Thymus (tissue), 14 donors: ENCODE measurements at places on chromosomes 5 and 9.
A peak's percentile ranks its signal among the peaks of the same experiment; 100 is the strongest.

- no peak for DNase-seq
Measured at GRCh38 chr9:2697492-2697891, 19.8 kb upstream of the KCNV2 start.

DNA sequence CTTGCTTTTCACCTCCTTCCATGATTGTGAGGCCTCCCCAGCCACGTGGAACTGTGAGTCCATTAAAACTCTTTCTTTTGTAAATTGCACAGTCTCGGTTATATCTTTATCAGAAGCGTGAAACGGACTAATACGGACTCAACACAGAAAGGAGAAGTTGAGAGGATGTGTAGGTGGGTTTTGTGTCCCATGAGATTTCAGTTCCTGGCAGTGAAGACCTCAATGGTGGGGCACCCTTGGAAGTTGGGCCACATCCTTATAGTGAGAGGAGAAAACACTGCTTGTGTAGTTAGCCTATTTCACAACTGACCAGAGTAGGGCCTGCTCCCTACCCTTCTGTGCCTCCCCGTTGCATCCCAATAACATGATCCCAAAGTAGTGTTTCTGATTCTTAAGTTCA lies 98.9 kb upstream of the TNC start:
- DNase-seq = no peak

- DNase-seq = peak; percentile 79
Measured at GRCh38 chr5:176535101-176535663, 2.0 kb downstream of the RNF44 start.

- DNase-seq = no peak
Measured at GRCh38 chr9:99071313-99072039, 33.4 kb upstream of the TGFBR1 start.

DNA sequence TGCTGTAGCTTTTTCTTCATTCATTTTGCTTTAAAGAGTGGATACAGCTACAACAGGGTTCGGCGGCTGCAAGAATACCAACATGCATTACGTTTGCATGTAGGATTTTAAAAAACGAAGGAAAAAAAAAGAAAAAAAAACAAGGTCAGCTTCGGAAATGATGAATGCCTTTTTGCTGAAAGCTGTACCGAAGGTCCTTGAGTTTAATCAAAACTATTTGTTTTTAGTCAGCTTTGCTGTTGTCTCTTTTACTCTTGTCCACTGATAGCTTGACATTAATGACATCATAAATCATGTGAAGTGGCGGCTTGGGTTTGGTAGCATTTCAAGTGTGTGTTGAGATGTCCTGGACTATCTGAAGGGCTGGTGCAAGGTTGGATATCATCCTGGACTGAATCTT lies 779.1 kb downstream of the NR2F1-AS1 start:
- no peak for DNase-seq

DNA sequence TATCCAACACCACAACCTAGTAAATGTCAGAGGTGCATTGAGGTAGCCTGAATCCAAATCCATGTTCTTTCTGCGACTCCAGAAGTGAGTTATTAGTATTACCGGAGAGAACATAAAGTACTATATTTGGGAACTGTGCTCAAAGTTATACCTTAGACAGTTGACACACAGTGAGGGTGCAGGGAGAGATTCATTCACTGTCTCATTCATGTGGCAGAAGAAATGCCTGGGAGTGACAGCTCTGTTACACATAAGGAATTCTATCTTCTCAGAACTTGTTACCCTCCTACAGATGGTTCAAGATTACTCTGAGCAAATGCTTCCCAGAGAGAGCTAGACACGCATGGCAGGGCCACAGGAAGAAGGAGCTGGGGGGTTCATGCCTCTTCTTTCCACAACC lies 103.0 kb downstream of the ATP10B start:
- DNase-seq = no peak

- peak; percentile 55 for DNase-seq
Measured at GRCh38 chr5:164742025-164742424, 1236.6 kb downstream of the MAT2B start.

GRCh38 chr5:127801751-127802476 lies 98.7 kb downstream of the CCDC192 start:
- no peak for DNase-seq

DNA sequence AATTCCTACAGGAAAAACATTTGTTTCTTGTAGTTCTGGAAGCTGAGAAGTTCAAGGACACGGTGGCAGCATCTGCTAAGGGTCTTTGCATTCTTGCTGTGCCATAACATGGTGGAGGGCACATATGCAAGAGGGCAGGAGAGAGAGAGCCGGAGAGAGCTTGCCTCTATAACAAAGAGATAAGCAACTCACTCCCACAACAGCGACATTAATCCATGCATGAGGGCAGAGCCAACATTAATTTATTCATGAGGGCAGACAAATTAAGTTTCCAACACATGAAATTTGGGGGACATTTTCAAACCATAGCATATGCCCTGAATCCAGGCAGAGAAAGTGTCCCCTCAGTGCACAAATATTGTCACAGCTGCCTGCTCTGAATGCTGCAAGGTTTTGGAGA lies 4.4 kb upstream of the GTF3C5 start:
- no peak for DNase-seq

- DNase-seq = no peak
Measured at GRCh38 chr5:2204366-2205184, 321.9 kb upstream of the IRX4 start.

- no peak for DNase-seq
Measured at GRCh38 chr5:34412736-34413135, 243.4 kb upstream of the RAI14 start.

DNA sequence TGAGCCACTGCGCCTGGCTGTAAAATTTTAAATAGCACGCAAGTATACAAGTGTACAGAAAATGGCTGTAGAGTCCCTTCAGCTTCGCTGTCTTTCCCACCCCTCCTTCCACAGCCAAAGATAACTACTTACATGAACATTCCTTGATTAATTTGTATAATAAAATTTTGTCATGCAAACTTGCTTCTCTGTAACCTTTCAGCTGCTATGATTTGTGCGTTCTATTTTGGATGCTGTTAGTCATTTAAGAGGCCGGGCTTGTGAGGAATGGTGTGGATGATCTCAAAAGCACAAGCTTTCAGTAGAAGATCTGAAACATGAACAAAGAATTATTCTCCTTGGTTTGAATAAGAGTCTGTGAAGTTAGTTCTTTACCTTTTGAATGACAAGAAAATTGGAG lies 115.0 kb upstream of the TLE1 start:
- DNase-seq = no peak

DNA sequence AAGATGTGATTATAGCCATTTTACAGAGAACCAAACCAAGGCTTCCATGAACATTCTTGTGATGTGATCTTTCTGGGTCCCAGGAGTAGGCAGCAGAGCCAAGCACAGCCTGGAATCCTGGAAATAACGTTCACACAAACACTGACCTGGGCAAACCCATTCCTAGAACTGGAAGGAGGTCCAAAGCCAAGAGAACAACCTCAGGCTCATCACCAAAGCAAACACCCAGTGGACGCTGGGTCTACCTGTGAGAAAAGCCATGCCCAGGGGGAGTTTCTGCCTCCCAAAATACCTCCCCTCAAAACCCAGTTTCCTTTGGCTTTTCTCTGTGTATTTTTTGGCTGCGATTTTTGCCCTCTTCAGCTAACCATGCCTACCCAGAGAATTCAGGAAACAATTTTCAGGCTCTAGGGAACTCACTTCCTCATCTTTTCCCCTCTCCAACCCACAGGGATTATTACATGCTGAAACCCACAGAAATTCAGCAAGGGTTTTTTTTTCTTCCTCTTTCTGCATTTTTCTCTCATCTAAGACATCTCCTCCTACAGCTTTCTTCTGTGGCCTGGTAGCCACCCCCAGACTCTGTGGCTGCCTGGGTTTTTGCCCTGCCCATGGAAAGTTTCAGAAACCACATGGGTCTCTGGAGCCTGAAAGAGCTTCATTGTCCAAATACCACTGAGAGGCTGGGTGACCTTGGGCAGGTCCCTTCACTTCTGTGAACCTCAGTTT lies 75.0 kb downstream of the TNC start:
- no peak for DNase-seq

- DNase-seq = no peak
Measured at GRCh38 chr9:98657897-98658296, 50.8 kb downstream of the GABBR2 start.

- no peak for DNase-seq
Measured at GRCh38 chr9:109143881-109144562, 23.0 kb downstream of the FRRS1L start.

DNA sequence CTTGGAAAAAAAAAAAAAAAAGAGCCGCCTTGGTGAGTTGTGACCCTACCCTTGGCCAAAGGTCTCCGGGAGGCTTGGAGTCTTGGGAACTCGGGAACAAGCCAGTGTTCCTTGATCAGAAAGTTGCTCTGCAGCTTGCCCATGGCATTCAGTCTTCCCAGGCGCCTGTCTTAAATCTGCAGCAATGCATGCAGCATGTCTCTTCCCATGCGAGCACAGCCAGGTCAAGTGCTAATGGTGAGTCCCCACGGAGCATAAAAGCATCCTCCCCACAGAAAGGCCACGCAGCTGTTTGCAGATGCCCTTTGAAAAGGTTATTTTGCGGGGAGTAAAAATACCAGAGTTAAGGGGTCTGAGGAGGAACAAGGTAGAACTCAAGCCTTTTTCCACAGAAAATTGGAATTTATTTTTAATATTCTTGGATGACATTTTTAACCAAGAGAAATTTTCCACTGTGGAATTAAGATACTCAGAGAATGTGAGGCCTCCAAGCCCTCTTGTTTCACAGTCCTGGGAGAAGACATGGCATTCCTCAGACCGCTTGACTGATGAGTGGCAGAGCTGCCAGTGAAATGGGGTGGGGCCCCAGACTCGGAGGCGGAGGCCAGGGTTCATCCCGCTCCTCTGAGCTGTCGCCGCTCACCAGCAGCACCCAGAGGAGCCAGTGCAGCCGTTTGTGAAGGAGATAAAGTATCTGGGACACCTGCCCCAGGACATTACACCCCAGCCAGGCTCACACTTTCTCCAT lies 81.6 kb downstream of the CYFIP2 start:
- no peak for DNase-seq

- DNase-seq = no peak
Measured at GRCh38 chr5:37615184-37615583, 224.7 kb downstream of the GDNF start.

DNA sequence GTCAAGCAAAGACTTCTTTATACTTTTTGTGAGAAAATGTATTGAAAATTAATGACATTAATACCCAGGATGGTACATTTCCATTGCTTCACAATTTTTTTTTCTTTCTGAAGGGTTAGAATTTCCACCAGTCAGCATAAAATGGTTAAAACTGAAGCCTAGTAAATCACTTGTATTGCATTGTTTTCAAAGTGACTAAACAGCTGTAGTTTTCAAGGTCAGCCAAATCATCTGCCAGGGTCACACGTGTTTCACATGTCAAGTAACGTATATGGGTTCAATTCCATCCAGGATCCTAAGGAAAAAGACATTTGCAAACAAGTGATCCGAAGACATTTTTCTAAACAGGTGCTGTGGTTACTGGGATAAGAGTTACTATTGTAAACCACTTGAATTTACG lies 574.2 kb downstream of the RAB3C start:
- no peak for DNase-seq

DNA sequence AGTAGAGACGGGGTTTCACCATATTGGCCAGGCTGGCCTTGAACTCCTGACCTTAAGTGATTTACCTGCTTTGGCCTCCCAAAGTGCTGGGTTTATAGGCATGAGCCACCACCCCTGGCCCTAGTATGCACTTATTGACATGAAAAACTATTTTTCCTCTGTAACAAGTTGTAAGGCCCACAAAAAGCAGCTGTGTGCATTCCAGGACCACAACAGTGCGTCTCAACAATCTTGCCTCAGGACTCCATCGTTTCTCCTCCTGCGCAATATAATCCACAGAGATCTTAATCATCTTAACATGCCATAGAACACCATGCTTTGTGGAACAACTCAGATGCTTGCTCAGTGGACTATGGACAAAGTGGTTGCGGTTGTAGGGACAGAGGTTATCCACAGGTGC lies 10.2 kb downstream of the OR2V1 start:
- DNase-seq = no peak

DNA sequence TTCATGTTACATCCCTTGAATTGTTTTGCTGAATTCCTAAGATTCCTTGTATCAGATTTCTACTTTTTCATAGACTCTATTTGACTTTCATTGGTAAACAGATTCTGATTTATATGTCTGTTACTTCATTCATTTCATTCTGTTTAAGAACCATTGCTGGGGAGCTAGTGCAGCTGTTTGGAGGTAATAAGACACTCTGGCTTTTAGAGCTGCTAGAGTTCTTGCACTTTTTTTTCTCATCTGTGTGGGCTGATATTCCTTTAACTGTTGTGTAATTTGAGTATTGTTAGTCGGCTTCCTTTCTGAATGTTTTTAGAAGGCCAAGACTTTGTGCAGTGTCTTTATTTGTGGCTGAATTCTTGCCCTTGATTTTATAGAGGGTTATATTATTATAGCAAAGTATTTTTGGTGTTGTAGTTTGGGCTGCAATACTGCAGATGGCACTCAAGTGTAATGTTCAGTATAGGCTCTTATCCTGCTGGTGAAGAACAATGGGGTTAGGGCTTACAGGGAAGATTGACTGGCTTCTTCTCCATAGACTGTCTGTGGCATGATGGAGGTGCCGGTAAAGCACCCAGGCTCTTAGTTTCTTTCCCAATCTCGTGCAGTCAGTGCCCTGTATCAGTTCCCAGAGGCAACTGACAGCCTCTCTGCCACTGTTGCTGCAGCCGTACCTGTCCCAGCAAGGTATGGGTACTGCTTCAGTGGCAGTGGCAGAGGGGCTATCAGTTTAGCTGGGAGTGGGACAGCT lies 162.2 kb downstream of the OXCT1 start:
- DNase-seq = no peak

DNA sequence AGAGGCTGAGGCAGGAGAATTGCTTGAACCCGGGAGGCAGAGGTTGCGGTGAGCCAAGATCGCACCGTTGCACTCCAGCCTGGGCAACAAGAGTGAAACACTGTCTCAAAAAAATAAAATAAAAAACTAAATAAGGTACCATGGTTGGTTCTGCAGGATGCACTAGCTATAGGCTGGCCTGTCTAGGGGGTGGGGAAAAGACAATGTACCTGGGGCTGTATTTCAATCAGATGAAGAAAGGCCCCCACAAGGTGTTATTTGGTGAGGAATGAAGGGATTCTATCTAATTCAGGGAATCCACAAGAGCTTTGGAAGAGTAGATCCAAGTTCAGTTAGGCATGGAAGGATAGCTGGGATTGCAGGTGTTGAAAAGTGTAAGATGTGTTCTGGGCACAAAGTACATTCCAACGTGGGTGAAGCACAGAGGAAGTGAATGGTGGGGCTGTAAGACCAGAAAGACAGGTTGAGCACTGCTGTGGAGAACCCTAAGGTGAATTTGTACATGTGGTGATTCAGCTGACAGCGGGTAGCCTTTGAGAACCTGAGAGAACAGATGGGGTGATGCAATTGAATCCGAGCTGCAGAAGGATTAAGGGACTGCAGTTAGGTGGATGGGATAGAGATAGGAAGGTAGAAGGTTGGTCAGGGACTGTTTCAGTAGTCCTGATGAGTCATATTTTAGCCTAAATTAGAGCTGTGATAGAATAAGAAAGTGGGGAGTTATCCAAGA lies 71.8 kb downstream of the CAST start:
- DNase-seq = no peak
